Spinal cord (tissue), 10 donors: ENCODE measurements at places on chromosomes 2 and 18. TPM values are rescaled to one million over a fixed set of nuclear protein-coding genes. Genes with fewer than 3 reads are reported as not detected.

- peak; percentile 90 for DNase-seq
These were observed 1.1 kb downstream of the PTH2R start for GRCh38 chr2:208407667-208408066.

GRCh38 chr2:143875295-143876233 lies 644.4 kb downstream of the ZEB2 start:
- peak; percentile 16 for DNase-seq

DNA sequence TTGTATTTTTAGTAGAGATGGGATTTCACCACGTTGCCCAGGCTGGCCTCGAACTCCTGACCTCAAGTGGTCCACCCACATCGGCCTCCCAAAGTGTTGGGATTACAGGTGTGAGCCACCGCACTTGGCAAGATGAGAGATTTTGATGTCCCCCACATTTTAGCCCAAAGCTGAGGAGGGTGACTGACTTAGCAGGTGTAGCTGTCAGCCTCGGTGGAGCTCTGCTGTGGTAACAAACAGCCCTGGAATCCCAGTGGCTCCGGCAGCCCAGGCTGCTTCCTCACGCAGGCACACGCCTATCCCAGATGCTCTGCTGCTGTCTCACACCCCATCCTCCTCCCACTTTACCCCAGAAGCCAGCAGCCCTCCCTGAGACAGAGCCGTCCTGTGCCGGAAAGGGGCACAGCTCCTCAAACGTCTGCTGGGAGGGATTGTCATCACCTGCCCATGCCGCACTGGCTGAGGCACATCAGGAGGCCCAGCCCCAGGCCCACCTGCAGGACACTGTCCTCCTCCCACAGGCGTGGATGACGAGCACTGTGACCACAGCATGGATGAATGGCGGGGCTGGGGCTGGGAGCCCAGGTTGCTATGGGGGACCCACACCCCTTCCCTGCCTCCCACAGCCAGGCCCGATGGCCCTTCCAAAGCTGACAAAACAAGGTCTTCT lies 10.6 kb upstream of the BOK start:
- DNase-seq: no peak

- no peak for DNase-seq
These were observed 187.6 kb upstream of the NRP2 start for GRCh38 chr2:205494537-205495235.

- DNase-seq: no peak
These were observed 859.5 kb downstream of the LRP1B start for GRCh38 chr2:141271346-141271745.

GRCh38 chr18:48622911-48623431 lies 84.1 kb downstream of the CTIF start:
- no peak for DNase-seq

- no peak for DNase-seq
These were observed 112.8 kb downstream of the CAPN13 start for GRCh38 chr2:30694286-30695055.

- DNase-seq: no peak
These were observed 36.6 kb downstream of the VAPA start for GRCh38 chr18:9950289-9951016.

GRCh38 chr2:176637142-176637485 lies 367.9 kb downstream of the MTX2 start:
- no peak for DNase-seq

DNA sequence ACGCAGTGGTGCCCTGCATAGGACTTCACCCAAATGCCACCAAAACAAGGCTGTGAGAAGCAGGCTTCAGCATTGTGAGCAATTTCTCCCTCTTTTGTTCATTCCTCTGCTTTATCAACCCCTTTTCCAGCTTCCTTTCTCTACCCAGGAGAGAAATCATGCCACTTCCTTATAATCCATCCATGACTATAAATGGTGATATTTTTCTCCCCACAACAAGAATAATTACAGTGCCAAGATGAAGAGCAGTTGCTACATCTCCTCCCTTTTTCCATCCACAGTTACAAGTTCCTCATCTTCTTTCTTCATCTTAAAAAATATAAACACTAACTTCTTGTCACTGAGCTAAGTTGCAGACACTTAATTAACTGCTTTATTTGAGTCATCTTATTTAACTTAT lies 167.2 kb downstream of the ANTXR1 start:
- DNase-seq: no peak

- DNase-seq: no peak
These were observed 81.9 kb downstream of the ADCYAP1 start for GRCh38 chr18:986552-986951.

GRCh38 chr2:52861596-52861995 lies 906.0 kb upstream of the CHAC2 start:
- no peak for DNase-seq

DNA sequence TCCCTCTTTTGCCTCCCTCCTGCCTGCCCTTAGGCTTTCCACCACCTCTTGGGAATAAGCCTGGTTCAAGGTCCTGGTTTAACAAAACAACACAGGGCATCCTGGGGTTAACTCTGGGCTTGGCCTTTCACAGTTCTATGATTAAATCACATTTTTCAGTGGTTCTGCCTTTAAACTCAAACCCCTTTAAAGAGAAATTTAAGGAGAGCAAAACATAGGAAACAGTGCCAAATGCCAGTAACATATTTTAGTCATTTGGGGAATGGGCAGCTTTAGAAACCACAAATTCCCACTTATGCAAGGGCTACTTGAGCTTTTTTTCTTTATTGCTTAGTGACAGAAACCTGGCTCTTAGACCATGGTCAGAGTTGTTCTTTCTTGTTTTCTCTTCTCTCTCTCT lies 112.2 kb upstream of the FZD5 start:
- no peak for DNase-seq

The PROKR1 gene
- polyA plus RNA-seq: 5.0 TPM

The USP40 gene
- 34.7 TPM for polyA plus RNA-seq

The PSMA8 gene
- polyA plus RNA-seq: 0.21 TPM

The SERPINB13 gene
- polyA plus RNA-seq: not detected

The SFTPB gene
- not detected for polyA plus RNA-seq

The EXOC6B gene
- 29.4 TPM for polyA plus RNA-seq

The SAG gene
- 0.48 TPM for polyA plus RNA-seq
